Left lung (tissue), 14 donors: ENCODE measurements at places on chromosomes 3 and 15. TPM values are rescaled to one million over a fixed set of nuclear protein-coding genes. Genes with fewer than 3 reads are reported as not detected.

GRCh38 chr3:79310016-79310415 lies 457.8 kb downstream of the ROBO1 start:
- no peak overlapping the region for H3K4me3 ChIP-seq
- no peak overlapping the region for H3K27ac ChIP-seq
- H3K27me3 ChIP-seq, result no peaks in the 10 kb centered on the region
- no peaks in the 10 kb centered on the region for H3K4me1 ChIP-seq

Gene POLR2H
- total RNA-seq, result 71.3 TPM

GRCh38 chr15:33670567-33670966 lies 297.7 kb upstream of the CHRM5 start:
- no peak overlapping the region for H3K27ac ChIP-seq
- H3K27me3 ChIP-seq, result peaks cover 2% of the 10 kb centered on the region
- H3K36me3 ChIP-seq, result no peaks in the 10 kb centered on the region
- no peaks in the 10 kb centered on the region for H3K4me1 ChIP-seq
- no peak overlapping the region for H3K4me3 ChIP-seq

DNA sequence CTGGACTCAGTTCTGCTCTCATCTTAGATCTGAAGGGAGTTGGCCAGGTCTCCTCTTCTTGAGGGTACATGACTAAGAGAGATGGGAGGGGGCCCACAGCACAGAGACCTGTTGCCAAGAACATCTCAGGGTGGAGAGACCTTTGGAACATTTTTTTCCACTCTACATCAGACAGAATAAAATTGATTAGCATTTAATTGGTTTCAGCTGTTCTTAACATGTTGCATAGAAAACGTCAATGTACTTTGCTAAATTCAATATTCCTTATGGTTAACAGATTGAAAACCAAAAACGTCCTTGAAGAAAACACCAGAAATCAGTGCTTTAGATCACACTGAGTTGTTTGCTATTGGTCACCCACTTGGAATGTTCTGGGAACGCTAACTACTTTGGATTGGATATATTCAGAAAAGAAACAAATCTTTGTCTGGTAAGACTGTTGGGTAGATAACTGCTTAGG lies 36.4 kb upstream of the FSTL1 start:
- no peak overlapping the region for H3K4me3 ChIP-seq
- H3K36me3 ChIP-seq, result no peaks in the 10 kb centered on the region
- no peak for DNase-seq
- no peaks in the 10 kb centered on the region for H3K27me3 ChIP-seq

DNA sequence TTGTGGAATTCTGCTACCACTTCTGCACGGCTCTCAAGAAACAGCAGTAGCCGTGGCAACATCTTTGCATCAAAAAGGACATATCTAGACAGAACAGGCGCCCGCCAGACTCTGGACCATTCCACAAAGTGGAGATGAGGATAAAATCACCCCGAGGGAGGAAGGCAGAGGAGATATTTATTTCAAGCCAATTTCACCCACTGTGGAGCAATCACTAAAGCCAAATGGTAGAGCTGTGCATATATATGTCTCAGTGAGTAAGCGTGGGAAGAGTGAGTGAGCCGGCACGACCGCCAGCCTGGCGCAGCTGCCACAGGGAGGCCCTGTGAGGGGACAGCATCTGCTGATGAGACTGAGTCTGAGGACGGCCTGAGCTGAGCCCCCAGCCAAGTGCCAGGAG lies 111.3 kb downstream of the MEGF11 start:
- H3K27ac ChIP-seq, result no peak overlapping the region
- H3K4me1 ChIP-seq, result no peaks in the 10 kb centered on the region
- H3K4me3 ChIP-seq, result no peak overlapping the region
- no peak for DNase-seq
- no peaks in the 10 kb centered on the region for H3K27me3 ChIP-seq

DNA sequence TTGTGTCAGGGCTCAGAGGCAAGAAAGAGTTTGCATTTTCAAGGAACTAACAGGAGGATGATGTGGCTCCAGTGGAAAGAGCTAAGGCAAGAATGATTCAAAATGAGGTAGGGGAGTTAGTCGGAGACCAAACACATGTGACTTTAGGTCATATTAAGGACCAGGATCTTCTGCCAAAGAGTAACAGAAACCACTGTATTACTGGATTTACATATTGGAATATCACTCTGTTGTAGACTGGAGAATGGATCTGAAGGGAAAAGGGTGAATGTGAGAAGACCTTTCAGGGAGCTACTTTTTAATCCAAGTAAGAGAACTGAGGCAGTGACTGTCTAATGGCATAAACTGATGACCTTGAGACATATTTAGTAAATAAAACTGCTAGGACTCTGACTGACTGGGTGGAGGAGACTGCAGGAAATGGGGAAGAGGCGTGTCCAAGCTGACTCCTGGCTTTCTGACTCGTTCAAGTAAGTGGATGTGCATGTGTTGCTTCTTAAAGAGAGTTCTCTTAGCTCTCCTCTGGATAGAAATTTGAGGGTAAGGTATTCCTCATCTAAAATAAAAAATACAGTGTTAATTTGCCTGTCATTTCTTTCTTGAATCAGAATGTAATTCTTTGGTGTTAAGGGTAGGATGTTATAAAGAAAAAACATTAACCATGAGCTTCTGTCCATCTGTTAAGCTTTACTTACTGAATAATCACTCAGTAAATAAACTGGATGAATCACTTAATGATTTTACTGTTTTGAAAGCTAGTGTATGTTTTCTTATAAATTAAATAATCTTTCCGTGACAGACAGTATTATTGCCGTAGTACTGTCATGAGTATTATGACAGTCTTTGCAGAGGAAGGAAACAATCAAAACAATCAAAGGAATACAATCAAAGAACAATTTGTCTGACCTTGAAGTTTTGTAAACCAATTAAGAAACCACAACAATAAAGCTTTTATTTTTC lies 58.3 kb upstream of the CFAP20DC start:
- no peak overlapping the region for H3K27ac ChIP-seq
- H3K4me1 ChIP-seq, result no peaks in the 10 kb centered on the region
- H3K4me3 ChIP-seq, result no peak overlapping the region
- no peaks in the 10 kb centered on the region for H3K36me3 ChIP-seq
- H3K27me3 ChIP-seq, result no peaks in the 10 kb centered on the region
